ENCODE measurements at places on chromosomes 7 and 10.

DNA sequence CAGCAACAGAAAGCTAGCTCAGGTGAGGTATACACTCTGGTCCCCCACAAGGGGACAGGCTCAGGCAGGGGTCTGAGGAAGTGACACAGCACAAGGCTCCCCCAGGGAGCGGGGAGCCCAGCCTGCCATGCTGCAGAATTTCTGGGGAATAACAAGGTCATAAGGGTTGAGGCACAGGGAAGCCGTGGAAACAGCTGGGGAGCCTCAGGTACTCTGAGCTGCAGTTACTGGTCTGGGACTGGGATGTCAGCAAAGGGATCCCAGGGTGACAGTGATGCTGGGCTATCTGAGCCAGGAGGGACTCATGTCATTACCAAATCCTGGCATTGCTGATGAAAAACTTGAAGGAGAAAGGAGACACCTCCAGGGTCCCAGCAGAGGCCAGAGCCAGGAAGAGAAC is 64.4 kb upstream of the NANOS1 start:
- peaks cover 26% of the 10 kb centered on the region for H3K4me1 ChIP-seq
- H3K4me3 ChIP-seq, result no peak overlapping the region
- DNase-seq, result no peak
- no peaks in the 10 kb centered on the region for H3K27me3 ChIP-seq
- H3K27ac ChIP-seq, result 0 out of 2 replicates have a peak overlapping the region, but pooled peaks have one; percentile 12
- no peaks in the 10 kb centered on the region for H3K36me3 ChIP-seq

- DNase-seq, result no peak
- no peak overlapping the region for H3K27ac ChIP-seq
- H3K36me3 ChIP-seq, result no peaks in the 10 kb centered on the region
- H3K27me3 ChIP-seq, result 0 out of 2 replicates have a peak, but pooled peaks cover 5% of the 10 kb centered on the region
- H3K4me3 ChIP-seq, result no peak overlapping the region
- no peaks in the 10 kb centered on the region for H3K4me1 ChIP-seq
These were observed 24.7 kb downstream of the ENKUR start for GRCh38 chr10:24991298-24991697.

- H3K27me3 ChIP-seq, result peaks cover 9% of the 10 kb centered on the region
- H3K4me1 ChIP-seq, result 0 out of 2 replicates have a peak, but pooled peaks cover 4% of the 10 kb centered on the region
- H3K27ac ChIP-seq, result no peak overlapping the region
These were observed 75.1 kb upstream of the GNA12 start for GRCh38 chr7:2919256-2919655.

GRCh38 chr10:22874189-22874854 is 53.5 kb upstream of the ARMC3 start:
- H3K27me3 ChIP-seq, result no peaks in the 10 kb centered on the region
- no peak overlapping the region for H3K4me3 ChIP-seq
- no peak for DNase-seq

DNA sequence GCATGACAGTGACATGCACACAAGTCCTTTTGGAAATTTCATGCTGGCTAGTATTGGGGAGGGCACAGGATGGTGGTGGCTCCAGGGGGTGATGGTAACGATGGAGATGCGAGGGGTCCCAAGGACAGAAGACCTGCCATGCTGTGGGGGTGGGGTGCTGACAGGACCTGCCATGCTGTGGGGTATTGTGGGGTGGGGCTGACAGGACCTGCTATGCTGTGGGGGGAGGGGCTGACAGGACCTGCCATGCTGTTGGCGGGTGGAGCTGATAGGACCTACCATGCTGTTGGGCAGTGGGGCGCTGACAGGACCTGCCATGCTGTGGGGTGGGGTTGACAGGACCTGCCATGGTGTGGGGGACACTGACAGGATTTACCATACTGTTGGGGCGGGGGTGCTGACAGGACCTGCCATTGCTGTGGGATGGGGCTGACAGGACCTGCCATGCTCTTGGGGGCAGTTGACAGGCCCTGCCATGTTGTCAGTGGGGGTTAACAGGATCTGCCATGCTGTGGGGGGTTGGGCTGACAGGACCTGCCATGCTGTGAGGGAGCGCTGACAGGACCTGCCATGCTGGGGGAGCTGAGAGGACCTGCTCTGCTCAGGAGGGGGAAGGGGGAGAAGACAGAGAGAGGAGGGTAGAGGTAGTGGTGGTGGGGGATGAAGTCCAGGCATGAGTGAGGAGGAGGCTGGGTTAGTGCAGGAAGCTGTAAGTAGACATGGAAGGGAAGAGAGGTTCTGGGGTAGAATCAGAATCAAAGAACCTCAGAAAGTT is 36.2 kb upstream of the RET start:
- no peaks in the 10 kb centered on the region for H3K36me3 ChIP-seq
- no peak overlapping the region for H3K4me3 ChIP-seq
- no peak overlapping the region for H3K27ac ChIP-seq
- no peaks in the 10 kb centered on the region for H3K27me3 ChIP-seq
- H3K4me1 ChIP-seq, result no peaks in the 10 kb centered on the region

DNA sequence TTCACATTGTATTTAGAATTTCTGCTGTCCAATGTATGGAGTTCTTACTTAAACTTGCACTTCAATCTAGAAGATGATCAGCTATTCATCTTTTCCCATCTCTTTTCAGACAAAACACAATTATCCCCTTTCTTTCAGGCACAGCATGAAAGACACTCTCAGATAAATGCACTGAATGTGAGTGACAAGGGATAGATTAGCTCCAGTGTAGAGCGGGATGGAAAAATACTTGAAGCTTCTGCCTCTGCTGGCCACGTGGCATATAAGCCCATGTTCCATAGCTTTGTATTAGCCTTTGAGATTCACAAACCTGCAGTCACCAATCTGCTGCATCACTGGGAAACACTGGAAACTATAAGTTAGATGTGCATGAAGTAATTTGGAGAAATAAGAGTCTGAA is 162.2 kb upstream of the FAM3C start:
- H3K27ac ChIP-seq, result no peak overlapping the region
- no peak for DNase-seq
- no peak overlapping the region for H3K4me3 ChIP-seq
- H3K36me3 ChIP-seq, result no peaks in the 10 kb centered on the region
- no peaks in the 10 kb centered on the region for H3K27me3 ChIP-seq

- DNase-seq, result peak; percentile 75
- peaks cover 21% of the 10 kb centered on the region for H3K4me1 ChIP-seq
- H3K36me3 ChIP-seq, result no peaks in the 10 kb centered on the region
- H3K27me3 ChIP-seq, result no peaks in the 10 kb centered on the region
- H3K27ac ChIP-seq, result peak overlapping the region; percentile 43
These were observed 70.9 kb upstream of the CTBP2 start for GRCh38 chr10:125231116-125231812.

DNA sequence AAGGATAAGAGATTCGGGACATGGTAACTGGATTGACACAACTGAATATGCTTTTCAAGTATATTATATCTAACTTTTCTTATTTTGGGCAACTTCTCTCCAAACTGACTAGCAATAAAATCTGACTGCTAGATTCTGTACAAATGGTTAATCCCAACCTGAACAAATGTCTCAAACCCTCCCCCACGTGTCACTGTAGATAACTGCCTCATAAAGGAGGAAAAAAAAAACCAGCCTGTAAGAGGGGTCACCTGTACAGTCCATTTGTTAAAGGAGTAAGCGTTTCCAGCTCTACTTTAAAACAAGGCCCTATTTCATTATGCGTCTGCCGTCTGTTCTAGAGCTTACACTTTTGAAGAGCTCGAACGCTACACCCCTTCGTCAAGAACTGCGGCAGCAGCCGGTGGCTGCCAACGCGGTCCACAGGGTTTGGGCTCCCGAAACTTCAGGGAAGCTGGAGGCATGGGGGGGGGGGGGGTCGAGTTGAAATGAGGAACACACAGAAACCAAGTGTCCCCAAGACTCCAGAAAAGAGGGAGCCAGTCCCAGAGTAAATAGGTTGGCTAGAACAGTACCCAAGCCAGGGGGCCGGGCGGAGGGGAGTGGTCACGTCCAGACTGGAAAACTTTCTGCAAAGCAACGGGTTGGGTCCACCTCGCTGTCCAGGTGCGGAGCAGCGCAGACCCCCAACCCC is 492 bp downstream of the COG5 start:
- H3K27ac ChIP-seq, result peak overlapping the region; percentile 75
- DNase-seq, result no peak
- H3K4me1 ChIP-seq, result peaks cover 11% of the 10 kb centered on the region

GRCh38 chr7:106206826-106207541 is 77.8 kb downstream of the NAMPT start:
- H3K36me3 ChIP-seq, result no peaks in the 10 kb centered on the region
- H3K4me1 ChIP-seq, result peaks cover 18% of the 10 kb centered on the region
- H3K27ac ChIP-seq, result no peak overlapping the region
- no peak overlapping the region for H3K4me3 ChIP-seq
- DNase-seq, result peak; percentile 64

DNA sequence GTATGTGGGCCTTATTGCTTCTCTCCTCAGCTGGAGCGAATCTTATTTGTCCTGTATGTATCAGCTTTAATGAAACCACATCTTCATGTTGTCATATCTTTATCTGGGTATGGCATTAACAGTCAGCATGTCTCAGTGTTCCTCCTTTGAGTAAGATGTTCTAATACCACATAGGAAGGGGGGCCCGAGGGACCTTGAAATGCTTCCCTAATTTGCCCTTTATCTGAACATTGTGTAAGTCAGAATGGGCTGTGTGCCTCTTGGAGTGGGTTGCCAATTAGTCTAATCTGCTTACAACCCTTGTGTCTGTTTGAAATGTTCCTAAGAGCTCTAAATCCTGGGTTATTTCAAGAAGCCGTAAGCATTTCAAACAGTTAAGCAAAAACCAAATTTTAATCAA is 623.8 kb downstream of the SUGCT start:
- H3K4me3 ChIP-seq, result no peak overlapping the region
- no peaks in the 10 kb centered on the region for H3K36me3 ChIP-seq
- no peak overlapping the region for H3K27ac ChIP-seq
- DNase-seq, result no peak
- H3K4me1 ChIP-seq, result peaks cover 4% of the 10 kb centered on the region

DNA sequence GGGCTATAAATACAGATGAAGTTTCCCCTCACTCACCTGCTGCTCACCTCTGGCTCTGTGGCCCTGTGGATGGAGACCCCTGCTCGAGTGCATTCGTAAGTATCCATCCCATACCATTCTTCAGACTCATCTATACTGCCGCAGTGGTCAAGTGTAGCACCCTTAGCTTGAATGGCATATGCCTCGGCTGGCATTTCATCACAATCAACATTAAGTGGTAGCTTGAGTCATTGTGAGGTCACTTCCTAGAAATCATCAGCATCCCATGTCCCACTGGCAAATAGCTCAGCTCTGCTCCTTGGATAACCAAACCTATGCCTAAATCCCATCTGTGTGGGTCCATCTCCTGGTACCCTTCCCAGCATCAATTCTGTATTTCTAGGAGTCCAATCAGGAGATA is 38.2 kb downstream of the MDH2 start:
- no peak for DNase-seq
- H3K36me3 ChIP-seq, result no peaks in the 10 kb centered on the region
- no peak overlapping the region for H3K4me3 ChIP-seq
- no peak overlapping the region for H3K27ac ChIP-seq

- no peak for DNase-seq
- no peak overlapping the region for H3K4me3 ChIP-seq
These were observed 33.8 kb downstream of the VOPP1 start for GRCh38 chr7:55538538-55538937.

GRCh38 chr10:95267251-95267650 is 23.6 kb downstream of the PDLIM1 start:
- H3K4me3 ChIP-seq, result no peak overlapping the region
- DNase-seq, result no peak
- no peak overlapping the region for H3K27ac ChIP-seq
- no peaks in the 10 kb centered on the region for H3K36me3 ChIP-seq
- H3K27me3 ChIP-seq, result no peaks in the 10 kb centered on the region

- H3K36me3 ChIP-seq, result no peaks in the 10 kb centered on the region
- H3K4me3 ChIP-seq, result no peak overlapping the region
- DNase-seq, result no peak
- no peak overlapping the region for H3K27ac ChIP-seq
These were observed 41.5 kb upstream of the PLEKHA1 start for GRCh38 chr10:122333037-122333436.

GRCh38 chr10:6144406-6145165 is 55.8 kb downstream of the RBM17 start:
- no peaks in the 10 kb centered on the region for H3K27me3 ChIP-seq
- no peaks in the 10 kb centered on the region for H3K36me3 ChIP-seq
- H3K4me3 ChIP-seq, result peak overlapping the region; percentile 85
- H3K27ac ChIP-seq, result peak overlapping the region; percentile 35
- peaks cover 6% of the 10 kb centered on the region for H3K4me1 ChIP-seq

GRCh38 chr7:51727441-51727840 is 410.8 kb upstream of the COBL start:
- H3K27me3 ChIP-seq, result peaks cover 4% of the 10 kb centered on the region
- no peak overlapping the region for H3K4me3 ChIP-seq
- H3K27ac ChIP-seq, result no peak overlapping the region
- no peak for DNase-seq
- no peaks in the 10 kb centered on the region for H3K36me3 ChIP-seq

DNA sequence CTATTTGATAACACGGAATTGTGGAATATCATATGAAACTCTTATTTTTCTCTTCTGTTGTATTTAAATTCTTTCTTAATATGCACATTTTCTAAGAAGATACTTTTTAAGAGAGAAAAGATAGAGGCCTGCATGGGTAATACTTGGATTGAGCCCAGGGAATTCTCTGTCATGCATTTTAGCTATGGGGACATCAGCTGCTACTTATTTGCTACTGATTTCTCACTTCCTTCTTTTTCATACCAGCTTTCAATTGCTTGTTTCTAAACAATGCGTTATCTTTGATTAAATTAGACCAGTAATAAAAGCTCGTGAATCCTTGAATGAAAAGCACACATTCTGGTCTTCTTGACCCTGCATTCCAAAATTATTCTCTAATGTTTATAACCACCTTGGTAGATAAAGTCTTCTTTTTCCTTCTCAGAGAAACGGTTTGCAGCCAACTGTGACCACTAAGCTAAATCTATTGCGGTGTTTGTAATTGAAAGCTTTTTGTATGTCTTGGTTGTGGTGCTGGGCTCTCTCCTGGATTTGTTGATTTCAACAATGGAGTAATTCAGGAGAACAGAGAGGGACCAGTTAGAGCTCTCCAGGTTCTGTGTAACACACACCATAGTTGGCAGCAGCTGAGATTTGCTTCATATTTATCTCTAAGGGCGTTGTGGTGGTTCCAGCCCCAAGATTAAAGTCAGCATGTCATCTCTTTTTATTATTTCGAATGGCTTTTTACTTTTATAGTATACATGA is 139.3 kb downstream of the PPP1R9A start:
- no peaks in the 10 kb centered on the region for H3K27me3 ChIP-seq
- no peaks in the 10 kb centered on the region for H3K36me3 ChIP-seq
- DNase-seq, result peak; percentile 80
- H3K27ac ChIP-seq, result peak overlapping the region; percentile 83

DNA sequence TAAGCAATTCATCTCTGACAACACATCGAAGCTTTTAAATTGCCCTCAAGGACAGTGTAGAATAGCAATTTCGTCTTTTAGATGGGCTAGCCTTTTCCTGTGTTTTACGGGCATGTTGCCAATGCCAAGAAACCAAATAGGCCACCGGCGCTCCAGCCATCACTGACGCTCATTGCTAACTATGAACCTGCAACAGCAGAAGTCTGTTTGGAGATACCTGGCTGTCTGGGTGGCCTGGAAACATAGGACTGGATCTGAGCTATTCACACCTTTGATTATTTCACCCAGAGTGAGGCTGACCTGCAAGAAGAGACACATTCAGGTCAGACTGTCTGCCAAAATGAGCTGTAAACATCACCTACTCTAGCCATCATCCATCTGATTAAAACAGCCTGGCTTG is 12.0 kb downstream of the KPNA7 start:
- no peaks in the 10 kb centered on the region for H3K27me3 ChIP-seq
- no peak for DNase-seq
- H3K4me3 ChIP-seq, result no peak overlapping the region
- H3K36me3 ChIP-seq, result no peaks in the 10 kb centered on the region

GRCh38 chr10:21315645-21316220 is 209.7 kb downstream of the SKIDA1 start:
- H3K4me3 ChIP-seq, result no peak overlapping the region
- no peaks in the 10 kb centered on the region for H3K27me3 ChIP-seq
- no peak overlapping the region for H3K27ac ChIP-seq
- peaks cover 9% of the 10 kb centered on the region for H3K4me1 ChIP-seq

Data from SJCRH30 (cell line).